ENCODE measurements at places on chromosomes 4 and X.
A peak's percentile ranks its signal among the peaks of the same experiment; 100 is the strongest.

GRCh38 chr4:38166082-38166481 is 205.9 kb downstream of the PTTG2 start:
- no peak for DNase-seq
- H3K27me3 ChIP-seq = no peaks in the 10 kb centered on the region
- no peak overlapping the region for H3K27ac ChIP-seq
- no peak overlapping the region for H3K4me3 ChIP-seq
- peaks cover 46% of the 10 kb centered on the region for H3K4me1 ChIP-seq

- no peak overlapping the region for H3K4me3 ChIP-seq
- DNase-seq = no peak
- H3K27me3 ChIP-seq = no peaks in the 10 kb centered on the region
These were observed 106.4 kb downstream of the PHKA2 start for GRCh38 chrX:18877469-18877868.

DNA sequence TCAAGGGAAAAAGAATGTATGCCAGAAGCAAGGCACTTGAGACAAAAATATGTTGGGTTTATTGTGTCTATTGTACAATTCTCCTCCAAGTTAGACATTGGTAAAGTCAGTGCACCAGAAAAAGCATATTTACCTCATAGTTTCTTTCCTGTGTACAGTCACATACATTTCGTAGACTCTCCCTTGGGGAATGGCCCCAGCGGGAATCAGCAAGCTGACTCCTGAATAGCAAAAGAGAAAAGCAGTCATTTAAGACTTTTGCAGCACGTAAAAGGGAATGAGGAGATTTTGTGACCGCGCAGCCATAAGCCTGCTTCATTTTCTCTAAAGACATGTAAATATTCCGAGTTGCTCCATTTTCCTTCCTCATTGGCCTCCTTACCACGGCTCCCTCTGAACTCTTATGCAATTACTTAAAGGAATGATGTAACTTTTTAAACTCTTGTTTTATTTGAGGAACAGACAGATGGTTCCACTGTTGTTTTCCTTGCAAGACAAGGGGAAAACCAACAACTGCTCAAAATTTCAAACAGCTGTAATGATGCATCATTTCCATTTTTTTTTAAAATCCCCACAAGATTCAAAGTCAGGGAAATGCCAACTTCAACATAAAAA is 332.7 kb downstream of the UNC5C start:
- H3K27ac ChIP-seq = no peak overlapping the region
- DNase-seq = no peak
- no peaks in the 10 kb centered on the region for H3K36me3 ChIP-seq
- no peaks in the 10 kb centered on the region for H3K4me1 ChIP-seq
- H3K4me3 ChIP-seq = no peak overlapping the region

DNA sequence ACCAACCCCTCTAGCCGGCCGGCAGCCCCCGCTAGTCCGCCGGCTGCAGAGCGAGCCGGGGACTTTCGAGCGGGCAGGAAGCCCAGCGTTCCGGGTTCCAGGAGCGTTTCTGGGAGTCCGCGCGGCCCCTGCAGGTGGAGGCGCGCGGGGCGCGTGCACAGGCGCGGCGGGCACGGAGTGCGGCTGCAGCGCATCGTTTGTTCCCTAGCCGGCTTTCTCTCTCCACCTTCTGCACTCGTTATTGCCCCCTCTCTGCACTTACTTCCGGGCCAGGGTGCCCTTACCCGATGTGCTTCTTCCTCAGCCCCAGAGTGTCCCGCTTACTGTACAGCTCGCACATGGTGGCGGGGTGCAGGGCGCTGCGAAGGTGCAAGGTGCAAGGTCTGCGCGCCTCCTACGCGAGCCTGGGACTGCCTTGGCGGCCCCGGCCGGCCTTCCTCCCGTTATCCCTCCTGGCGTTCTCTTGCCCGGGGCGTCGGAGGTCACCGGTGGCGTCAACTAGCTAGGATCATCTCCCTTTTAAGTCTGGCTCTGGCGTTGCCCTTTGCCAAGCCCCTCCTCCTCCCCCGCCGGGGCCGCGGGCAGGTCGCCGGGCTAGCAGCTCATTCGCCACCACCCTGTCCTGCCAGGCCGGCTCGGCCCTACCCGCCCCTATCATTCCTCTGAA is at the start of gene ETNPPL:
TSS of gene ETNPPL (minus strand) at position 495 of the 667 bp plus-strand sequence. CDS start at position 340, 155 bp downstream.
- H3K36me3 ChIP-seq = peaks cover 14% of the 10 kb centered on the region
- no peaks in the 10 kb centered on the region for H3K27me3 ChIP-seq
- peaks cover 8% of the 10 kb centered on the region for H3K4me1 ChIP-seq
- H3K27ac ChIP-seq = no peak within 1 kb of the TSS
- peak; percentile 44 for DNase-seq

GRCh38 chr4:173121076-173121561 is 47.5 kb upstream of the GALNT7 start:
- H3K4me3 ChIP-seq = no peak overlapping the region
- H3K4me1 ChIP-seq = peaks cover 9% of the 10 kb centered on the region
- H3K27ac ChIP-seq = no peak overlapping the region
- H3K27me3 ChIP-seq = no peaks in the 10 kb centered on the region
- DNase-seq = peak; percentile 44
- no peaks in the 10 kb centered on the region for H3K36me3 ChIP-seq

- no peak overlapping the region for H3K27ac ChIP-seq
- no peak overlapping the region for H3K4me3 ChIP-seq
- no peaks in the 10 kb centered on the region for H3K36me3 ChIP-seq
- DNase-seq = no peak
- H3K4me1 ChIP-seq = peaks cover 27% of the 10 kb centered on the region
- no peaks in the 10 kb centered on the region for H3K27me3 ChIP-seq
These were observed 56.4 kb downstream of the EGF start for GRCh38 chr4:109969087-109969486.

DNA sequence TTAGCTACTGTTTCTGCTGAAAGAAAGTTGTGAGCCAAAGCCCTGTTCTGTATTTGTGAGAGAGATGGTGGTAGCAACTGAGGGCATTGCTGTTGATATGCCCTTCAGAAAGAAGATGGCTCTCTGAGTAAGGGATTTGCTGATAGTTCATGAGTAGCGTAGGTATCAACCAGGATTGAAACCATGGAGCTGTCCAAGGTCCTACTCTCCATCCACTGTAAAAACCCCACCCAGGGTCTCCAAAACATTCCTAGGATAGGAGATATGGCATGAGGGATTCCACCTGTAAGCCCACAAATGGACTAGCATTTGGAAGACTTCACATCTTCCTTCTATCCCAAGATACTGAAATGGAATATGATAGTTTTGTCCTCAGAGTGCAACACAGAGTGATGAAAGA is 277.1 kb upstream of the PRKX start:
- DNase-seq = no peak
- no peak overlapping the region for H3K27ac ChIP-seq
- no peaks in the 10 kb centered on the region for H3K36me3 ChIP-seq

Measured in Calu3 (cell line).